ENCODE measurements at places on chromosomes 3 and 15.

- no peak for DNase-seq
These were observed 208.4 kb upstream of the KBTBD8 start for GRCh38 chr3:66789580-66790237.

GRCh38 chr3:108713816-108714215 lies 43.4 kb downstream of the RETNLB start:
- no peak for DNase-seq

- no peak for DNase-seq
These were observed 1159.8 kb upstream of the ALCAM start for GRCh38 chr3:104206925-104207324.

DNA sequence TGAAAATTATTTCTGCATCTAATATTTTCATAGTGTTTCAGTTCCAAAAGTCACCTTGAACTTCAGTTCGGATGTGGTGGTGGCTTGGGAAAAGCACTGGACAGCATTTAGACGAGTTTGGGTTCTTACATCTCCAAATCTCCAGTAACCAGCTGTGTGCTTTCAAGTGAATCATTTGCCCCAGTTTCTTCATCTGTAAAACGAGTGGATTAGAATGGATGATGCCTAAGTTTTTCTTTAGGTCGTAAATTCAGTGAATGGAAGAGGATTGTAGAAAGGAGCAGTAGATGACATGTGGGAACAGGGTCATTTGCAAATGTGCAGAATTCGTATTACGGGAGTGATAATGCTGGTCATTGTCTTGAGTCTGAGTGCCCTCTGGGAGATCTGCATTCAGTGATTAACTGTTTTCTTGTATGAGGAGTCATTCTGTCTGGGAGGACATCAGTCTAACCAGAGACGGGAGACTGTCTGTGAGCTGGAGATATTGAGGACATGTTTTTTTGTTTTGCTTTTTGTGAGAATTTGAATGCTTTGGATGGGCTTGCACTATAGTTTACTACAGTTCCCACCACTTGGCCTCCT lies 641.6 kb upstream of the TBL1XR1 start:
- DNase-seq = no peak

DNA sequence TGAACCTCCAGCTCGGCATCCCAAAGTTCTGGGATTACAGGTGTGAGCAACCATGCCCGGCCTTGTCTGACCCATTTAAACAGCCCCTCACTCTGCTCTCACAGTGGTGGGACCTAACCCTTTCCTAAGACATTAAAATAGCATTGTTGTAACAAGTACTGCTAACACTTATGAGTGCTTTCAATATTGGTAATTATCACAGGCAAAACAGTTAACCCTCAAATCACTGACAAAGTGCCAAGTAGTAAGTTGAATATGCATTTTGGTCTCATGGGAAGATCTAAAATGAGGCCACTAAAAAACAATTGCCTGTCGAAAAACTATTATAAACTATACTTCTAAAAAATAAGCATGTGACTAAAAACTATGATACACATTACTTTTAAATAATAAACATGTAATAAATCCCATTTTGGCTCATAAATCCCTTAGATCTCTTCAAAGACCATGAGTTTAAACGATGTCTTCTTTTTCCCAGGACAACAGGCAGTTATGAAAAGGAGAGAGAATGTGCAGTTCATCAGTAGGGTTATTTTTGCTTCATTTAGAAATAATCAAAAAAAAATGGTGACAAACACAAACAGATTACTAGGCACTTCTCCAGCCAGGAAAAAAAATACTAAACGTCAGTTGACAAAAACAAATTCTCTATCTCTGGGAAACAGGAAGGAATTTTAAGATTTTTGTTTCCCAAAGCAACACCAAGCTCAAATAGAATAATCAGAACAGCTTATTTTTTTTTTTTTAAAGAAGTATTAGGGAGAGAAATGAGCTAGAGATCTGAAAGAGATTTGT lies 95.4 kb downstream of the RFTN1 start:
- DNase-seq = no peak

DNA sequence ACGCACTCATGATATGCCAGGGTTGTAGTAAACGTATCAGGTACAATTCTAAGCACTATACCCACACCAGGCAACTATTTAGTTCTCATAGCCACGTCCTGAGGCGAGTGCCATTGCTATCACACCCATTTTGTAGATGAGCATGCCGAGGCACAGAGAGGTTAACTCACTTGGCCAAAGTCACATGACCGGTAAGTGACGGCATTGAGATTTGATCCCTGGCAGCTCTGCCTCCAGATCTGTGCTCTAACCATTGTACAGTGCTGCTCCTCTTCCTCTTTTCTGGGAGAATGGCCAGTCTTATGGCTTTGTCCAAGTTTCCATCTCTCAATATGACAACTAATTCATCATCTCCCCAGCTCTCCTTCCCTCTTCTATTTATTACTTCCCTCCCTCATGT lies 18.9 kb upstream of the ATP2B2 start:
- DNase-seq = no peak

- DNase-seq = no peak
These were observed 13.1 kb upstream of the OSBPL11 start for GRCh38 chr3:125608419-125608818.

DNA sequence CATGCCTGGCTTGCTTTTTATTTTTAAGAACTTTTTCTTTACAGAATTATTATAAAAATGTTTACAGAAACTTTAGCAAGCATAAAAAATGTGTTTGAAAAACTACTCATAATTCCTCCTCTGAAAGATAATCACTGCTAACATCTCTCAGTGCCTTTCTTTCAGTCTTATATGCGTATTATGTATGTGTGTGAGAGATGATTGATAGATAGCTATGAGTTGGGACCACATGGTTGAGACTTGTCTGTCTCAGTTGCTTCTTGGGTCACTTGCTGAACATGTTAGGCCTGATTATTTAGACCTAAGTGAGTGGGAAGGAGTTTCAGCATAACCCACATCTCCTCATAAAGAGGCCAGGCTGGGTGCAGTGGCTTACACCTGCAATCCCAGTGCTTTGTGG lies 11.1 kb downstream of the MAP6D1 start:
- DNase-seq = no peak

DNA sequence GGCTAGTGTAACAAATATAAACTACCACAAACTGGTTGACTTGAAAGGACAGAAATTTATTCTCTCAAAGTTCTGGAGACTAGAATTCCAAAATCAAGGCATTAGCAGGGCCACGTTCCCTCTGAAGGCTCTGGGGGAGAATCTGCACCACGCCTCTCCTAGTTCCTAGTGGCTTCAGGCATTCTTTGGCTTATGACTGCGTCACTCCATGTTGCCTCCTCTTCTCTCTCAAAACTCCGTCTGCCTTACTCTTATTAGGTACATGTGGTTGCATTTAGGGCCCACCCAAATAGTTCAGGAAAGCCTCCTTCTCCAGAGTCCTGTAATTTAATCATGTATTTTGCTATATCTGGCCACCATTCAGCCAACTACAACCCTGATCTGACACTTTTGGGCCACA lies 174.8 kb downstream of the PEX5L start:
- no peak for DNase-seq

DNA sequence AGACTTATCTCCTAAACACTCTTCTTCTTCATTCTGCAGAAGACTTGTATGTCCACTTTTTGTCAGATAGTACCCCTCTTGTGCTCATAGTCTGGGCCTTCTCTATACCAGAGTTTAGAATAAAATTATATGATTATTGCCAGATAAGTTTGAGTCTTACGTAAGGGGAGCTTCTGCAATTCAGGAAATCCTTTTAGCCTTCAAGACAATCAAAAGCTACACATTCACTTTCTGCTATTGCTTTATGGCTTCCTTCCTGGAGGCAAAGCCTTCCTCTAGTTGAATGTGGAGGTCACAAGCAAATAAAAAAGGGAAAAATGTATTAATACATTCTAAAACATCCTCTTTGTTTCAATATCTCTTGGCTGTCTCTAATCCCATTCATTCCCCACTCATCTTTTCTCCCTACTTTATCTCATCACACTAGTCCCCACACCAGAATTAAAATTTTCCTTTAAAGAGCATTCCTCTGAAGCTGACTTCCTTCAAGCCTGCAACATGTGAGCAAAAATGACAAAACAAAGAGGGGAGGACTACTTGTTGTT lies 186.8 kb downstream of the CPNE4 start:
- no peak for DNase-seq

DNA sequence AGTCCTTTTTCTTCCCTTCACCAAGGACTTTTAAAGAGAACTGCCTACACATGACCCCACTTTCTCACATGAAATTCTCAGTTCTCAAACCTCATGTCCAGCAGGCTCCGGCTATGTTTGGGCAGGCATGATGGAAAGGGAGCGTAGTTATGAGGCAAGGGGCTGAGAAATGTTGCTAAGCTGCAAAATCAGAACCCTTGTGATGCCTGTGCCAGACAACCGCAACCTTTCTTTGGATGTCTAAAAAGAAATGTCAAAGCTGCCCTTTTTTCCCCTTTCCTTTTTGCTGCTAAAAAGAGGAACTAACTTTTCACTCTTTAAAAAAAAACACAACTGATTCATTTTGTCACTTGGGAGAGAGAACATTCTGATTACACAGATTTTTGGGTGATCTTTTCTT lies 19.2 kb downstream of the GNB4 start:
- peak; percentile 73 for DNase-seq

- no peak for DNase-seq
These were observed 357.5 kb upstream of the UMPS start for GRCh38 chr3:124372775-124373174.

DNA sequence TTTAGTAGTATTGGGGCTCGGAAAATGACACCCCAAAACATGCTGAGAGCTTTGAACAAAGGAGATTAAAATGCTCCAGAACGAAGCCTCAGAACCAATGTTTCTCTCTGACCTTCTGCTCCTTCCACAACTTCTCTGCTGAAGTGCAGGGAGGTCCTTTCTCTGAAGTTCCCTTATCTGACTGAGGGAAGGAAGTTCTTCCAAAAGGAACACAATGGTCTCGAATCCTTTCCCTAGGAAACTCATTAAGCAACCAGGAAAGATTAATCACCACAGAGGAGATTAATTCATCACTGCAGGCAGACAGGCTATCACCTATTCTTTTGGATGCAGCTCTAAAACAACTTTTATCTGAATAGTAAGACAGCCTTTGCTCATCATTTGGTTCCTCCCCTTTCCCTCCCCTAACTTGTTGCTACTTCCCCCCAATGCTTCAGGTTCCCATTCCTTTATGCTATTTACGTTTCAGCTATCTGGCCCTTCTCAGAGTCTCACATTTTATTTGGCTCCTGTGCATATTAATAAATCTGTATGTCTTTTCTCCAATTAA lies 18.2 kb upstream of the WDR49 start:
- no peak for DNase-seq

GRCh38 chr3:30102356-30102755 lies 504.0 kb upstream of the TGFBR2 start:
- DNase-seq = no peak

GRCh38 chr3:182509844-182510460 lies 283.4 kb upstream of the ATP11B start:
- DNase-seq = no peak

DNA sequence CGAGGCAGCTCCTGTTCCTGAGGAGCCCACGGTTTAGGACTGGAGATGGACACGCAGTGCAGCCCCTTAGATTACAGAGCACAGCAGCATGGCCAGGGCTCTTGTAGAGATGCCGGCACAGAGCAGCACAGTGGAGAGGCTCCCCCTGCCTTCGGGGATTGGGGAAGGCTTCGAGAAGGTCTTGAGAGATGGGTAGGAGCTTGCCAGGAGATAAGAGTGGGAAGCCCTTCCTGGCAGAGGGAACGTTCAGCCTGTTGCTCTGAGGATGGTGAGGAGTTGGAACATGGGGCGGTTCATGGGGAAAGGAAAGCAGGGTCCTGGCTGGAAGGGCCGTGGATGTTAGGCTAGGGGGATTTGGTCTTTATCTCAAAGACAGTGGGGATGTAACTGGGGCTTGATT lies 10.0 kb downstream of the EPB42 start:
- DNase-seq = no peak

- DNase-seq = no peak
These were observed 220.3 kb downstream of the CACNA2D3 start for GRCh38 chr3:54342676-54343075.

DNA sequence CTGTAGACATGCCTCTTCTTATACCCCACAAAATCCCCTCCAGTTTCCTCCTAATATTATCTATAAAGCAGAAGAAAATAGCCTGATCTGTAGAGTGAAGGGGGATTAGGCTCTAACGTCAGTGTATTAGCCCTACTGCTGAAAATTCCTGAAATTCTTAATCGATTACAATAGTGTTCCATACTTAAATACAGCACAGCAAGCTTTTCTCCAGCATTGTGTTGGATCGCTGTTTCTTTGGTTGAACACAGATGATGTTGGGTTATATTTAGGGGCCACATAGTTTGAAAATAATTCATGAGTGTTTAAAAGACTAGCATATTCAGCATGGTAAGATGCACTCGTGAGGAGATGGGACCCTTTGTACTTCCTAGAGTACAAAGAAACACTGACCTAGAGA lies 52.5 kb downstream of the PIAS1 start:
- DNase-seq = no peak

- DNase-seq = no peak
These were observed 1536.7 kb downstream of the SI start for GRCh38 chr3:163541629-163542028.

DNA sequence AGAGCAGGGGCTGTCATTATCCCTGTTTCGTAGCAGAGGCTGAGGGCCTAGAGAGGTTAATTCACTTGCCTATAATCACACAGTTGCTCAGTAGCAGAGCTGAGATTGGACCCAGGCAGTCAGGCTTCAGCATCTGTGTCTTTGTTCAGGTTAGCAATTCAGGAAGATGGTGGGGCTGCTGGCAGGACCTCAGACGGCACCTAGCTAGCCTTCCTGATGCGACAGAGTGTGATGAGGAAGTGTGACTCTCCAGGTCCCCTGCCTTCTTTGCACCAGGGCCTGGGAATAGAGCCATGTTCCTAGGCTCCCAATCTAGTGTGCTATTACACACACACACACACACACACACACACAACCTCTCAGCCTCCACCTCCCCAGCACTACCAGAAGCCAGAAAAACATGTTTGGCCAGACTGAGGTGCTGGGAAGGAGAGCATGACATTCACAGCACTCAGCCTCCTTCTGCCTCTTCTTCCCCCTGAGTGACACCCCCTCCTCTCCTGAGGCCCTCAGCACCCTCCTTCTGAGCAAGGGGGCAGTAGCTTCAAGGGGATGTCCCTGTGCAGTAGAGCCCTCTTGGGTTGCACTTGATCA lies 88.9 kb downstream of the TLE3 start:
- no peak for DNase-seq

DNA sequence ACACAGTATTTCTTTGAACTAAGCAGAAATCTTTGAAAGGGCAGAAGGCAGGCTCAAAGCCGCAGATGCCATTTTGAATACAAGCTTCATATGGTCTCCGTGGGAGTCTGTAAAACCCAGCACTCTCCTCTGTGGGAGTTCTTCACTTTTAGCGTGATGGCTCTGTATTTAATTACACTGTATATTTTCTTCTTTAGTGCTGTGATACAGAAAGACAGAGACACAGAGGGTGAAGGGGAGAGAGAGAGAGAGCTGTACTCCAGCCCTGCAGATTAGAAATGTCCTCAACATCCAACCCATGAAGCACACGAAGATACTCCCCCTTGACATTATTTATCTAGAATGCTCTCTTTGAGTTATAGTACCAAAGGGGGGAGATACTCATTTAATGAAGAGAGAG lies 752.6 kb upstream of the NR2F2 start:
- no peak for DNase-seq
